ENCODE measurements at places on chromosomes 3 and 15.

DNA sequence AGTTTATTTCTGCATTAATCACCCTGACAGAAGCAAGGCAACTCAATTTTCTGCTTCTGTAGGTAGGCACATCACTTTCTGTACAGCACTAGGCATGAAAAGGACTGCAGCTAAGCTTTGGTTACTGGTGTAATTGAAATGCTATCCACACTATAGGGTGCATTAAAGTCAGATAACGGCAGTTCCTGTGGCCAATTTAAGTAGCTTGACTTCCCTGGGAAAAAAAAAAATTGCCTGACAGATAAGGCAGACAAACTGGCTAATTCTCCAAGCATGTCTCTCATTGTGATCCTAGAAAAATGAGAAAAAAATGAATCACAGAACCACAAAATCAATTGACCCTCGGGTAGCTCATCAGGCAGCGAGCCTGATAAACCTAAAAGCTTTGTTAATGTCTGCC is 151.4 kb downstream of the MEIS2 start:
- no peak for DNase-seq

DNA sequence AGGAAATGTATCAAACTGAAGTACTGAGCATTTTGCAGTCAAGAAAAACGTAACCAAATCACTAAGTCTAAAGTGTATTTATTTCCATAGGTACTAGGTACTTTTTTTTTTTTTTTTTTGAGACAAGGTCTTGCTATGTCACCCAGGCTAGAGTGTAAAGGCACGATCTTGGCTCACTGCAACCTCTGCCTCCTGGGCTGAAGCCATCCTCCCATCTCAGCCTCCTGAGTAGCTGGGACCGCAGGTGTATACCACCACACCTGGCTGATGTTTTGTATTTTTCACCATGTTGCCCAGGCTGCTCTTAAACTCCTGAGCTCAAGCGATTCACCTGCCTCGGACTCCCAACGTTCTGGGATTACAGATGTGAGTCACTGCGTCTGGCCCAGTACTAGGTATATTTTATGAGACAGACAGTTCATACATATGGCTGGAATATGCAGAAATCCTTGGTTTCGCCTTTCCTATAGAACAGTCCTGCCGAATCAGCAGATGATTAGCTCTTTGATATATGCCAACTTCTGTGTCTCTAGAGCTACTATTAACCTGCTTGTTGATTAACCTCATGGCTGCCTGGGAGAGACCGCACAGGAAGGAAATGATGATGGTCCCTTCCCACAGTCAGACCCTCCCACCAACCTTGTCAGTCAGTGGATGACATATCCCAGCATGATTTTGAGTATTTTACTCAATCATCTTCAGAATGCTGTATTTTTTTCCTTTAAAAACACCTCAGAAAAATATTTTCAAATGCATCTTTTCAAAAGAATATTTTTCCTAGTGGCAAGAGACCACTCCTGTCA is 32.3 kb downstream of the TMOD3 start:
- DNase-seq, result peak; percentile 41

- no peak for DNase-seq
These were observed 98.9 kb downstream of the MEIS2 start for GRCh38 chr15:37001417-37001816.

DNA sequence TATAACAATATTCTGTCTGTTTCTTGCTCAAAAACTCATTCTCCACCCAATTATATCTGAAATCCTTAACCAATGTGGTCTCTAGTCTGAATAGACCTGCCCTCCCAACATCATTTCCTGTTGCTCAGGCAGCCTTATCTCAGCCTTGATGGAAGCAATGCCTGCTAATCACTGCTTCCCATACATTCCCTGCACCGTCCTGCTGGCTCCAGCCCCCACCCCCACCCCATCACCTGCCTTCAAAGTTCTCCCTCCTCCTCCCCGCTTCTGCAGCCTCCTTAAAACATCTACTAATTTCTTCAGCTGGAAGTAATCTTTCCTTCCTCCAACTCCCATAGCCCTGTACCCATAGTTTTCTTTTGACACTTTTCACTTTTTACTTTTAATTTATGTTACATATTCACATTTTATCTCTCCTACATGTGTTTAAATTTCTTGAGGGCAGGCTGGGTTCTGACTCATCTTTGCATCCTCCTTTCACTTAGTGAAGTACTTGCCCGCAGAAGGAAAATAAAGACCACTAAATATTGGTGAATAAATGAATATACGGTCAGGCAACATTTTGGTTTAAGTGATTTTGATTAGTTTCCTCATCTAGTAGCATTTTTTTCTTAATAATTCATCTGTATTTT is 98.2 kb downstream of the MEIS2 start:
- DNase-seq, result no peak

DNA sequence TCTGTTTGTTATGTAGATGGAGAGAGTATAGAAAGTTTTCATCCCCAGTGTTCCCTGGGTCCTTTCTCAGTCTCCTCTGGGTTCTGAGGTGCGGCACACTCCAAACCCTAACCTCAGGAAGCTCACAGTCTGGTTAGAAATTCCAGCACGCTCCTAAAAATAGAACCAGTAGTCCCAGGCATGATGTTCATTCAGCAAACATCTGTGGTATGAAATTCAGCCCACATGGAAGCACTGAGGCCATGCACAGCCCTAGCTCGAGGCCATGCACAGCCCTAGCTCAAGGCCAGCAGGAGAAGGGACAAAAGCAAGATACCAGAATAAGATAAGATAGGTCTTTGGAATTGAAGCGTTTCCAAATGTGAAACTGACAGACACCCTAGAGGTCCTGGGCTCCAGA is 82.3 kb upstream of the OXTR start:
- DNase-seq, result no peak

DNA sequence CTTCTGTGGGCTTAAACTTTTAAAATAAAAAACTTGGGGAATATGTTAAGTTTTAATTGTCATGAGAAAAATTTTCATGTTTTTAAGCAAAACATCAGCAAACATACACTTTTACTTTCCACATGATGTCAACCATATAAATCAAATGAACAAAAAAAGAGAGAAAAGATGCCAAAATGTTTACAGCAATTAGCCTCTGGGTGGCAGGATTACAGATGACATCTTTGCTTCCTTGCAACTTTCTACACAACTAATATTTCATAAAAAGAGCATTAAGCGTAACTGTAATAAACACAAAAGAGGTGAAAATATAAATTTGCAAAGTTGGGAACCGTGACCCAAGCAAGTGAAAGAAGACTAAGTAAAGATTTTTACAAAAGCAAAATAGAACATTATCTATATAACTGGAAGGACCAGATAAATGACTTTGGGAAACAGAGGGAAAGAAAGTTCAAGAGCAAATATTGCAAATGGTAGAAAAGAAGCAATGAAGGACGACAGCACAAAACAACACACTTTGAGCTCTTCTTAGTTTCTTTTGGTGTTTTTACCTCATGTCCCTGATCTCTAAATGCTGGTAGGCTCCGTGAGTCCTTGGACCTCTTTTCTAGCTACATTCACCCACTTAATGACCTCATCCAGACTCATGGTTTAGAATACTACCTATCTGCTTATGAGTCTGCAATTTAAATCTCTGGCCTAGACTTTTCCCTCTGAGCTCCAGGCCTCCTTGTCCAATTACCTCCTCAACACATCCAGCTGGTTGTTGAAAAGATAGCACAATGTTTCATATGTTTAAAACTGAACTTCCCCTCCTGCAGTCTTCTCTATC is 9.4 kb downstream of the TP53BP1 start:
- no peak for DNase-seq

GRCh38 chr3:186525369-186526255 is 18.6 kb downstream of the CRYGS start:
- no peak for DNase-seq

DNA sequence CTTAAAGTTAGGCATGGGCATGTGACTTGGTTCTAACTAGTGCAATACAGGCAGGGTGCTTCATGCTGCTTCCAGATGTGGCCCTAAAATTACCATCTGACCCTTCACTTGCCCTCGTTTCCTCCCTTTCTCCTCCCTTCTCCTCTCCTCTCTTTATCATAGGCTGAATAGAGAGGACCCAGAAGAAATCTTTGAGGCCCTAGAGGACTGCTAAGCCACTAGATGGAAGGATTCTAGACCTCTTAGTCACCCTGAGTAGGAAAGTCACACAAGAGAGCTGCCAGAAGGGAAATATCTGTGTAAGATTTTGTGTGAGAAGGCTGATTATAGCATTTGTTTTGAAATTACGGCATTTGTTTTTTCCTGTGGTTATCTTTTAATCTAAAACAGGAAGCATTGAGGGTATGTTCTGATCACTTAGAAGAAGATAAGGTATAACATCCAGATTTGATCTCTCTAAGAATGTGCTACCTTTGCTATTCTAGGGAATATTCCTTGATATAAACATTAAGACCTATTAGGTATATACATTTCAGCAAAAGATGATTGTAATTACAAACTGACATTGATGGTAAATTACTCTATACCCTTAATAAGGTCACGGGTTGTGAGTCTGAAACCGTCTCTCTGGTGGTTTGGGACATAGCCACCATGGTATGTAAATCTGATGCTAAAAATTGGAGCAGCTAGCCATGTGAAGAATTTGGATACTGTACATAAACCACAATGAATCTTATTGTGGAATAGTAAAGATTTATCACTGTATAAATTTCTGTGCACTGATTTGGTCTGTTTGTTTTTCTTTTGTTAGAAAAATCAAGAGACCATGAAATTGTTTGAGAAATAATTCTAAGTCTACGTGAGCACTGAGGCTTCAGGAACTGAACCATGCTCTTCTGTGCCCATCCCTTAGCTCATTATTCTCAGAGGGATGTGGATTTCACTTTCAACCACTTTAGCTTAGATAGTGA is 84.1 kb downstream of the TP63 start:
- no peak for DNase-seq

DNA sequence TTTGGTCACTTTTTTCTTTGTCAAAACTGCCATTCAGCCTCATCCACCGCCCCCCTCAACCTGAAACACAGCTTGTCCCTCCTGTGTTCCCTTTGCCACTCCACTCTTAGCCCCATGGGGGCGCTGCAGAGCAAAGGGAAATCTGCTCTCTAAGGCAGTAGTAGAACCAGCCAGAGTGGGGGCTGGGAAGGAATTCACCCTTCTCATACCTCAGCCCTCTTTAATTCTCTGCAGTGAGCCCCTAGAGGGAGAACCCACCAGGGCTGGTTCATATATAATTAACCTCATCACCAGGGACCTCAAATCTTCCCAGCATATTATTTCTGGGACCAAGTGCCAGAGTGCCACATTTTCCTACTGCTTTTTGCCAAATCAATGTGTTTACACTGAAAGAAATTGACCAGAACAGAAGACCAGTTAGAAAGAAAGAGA is 2.8 kb upstream of the BCL6 start:
- peak; percentile 91 for DNase-seq

- DNase-seq, result no peak
These were observed 274.9 kb upstream of the PPP2R3A start for GRCh38 chr3:135690664-135691063.

GRCh38 chr15:57915827-57916531 is 149.5 kb downstream of the ALDH1A2 start:
- DNase-seq, result no peak

DNA sequence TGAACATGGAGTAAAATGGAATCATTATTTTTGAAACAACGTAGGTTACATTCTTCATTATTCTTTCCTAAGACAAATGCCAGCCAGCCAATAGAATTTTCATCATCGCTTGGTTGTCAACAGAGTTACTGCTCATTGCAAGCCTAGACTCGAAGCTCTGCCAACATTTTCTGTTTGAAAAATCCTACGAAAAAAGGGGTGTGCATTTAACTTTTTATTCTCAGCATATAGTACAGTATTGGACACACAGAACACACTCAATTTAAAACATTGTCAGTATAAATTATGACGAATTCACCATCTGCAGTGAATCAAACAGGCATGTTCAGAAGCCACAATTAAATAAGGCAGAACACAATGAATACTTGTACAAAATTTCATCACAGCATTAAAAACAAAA is 232.1 kb downstream of the NR1D2 start:
- no peak for DNase-seq

- DNase-seq, result no peak
These were observed 71.6 kb downstream of the SAMMSON start for GRCh38 chr3:70071138-70071537.

- no peak for DNase-seq
These were observed 50.7 kb downstream of the PROS1 start for GRCh38 chr3:93923006-93923405.

GRCh38 chr3:12430086-12430485 is 54.2 kb upstream of the TSEN2 start:
- no peak for DNase-seq

- no peak for DNase-seq
These were observed 231.8 kb upstream of the TPRG1 start for GRCh38 chr3:188939814-188940572.

- no peak for DNase-seq
These were observed 171.9 kb downstream of the SYNPR start for GRCh38 chr3:63450023-63450422.

DNA sequence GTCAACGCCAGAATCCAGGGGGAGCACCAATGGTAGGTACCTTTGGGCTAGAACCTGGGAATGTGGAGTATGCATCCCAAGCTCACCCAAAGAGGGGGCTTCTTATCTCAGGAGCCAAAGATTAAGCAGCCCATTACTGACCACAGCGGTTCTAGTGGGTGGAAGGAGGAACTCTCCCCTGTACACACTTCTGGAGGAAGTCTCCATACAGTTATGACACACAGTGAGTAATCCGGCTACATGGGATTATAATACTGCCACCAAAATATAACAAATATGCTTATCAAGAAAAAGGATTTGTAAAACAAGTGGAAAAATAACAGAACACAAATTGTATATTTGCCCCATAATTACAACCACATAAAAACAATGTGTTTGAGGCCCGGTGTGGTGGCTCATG is 8.4 kb downstream of the MYO1E start:
- DNase-seq, result no peak

DNA sequence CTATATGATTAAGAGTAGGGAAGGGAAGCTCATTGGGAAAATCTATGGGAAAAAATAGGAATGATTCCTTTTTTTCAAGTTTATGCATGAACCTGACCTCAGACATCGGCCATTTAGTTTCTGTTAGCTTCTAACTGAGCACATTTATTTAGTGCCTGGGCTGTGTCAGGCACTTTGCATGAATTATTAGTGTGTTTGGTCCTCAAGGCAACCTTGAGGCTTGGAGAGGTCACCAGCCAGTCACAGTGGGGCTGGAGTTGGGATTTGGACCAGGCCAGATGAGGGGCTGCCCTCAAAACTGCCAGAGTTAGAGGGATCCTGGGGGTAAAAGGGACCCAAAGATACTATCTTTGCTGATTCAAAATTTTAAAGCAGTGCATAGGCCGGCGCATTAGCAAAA is 8.1 kb downstream of the SIAH2 start:
- DNase-seq, result no peak

All from activated naive CD4-positive, alpha-beta T cell treated with anti-CD3 and anti-CD28 coated beads, Interleukin-2, amount 50 U/mL, for 16 hours (primary cell).